Activated T-helper 17 cell treated with anti-CD3 and anti-CD28 coated beads, Interleukin-2, amount 50 U/mL, for 72 hours (primary cell): ENCODE measurements at places on chromosomes 3 and 15. TPM values are rescaled to one million over a fixed set of nuclear protein-coding genes. Genes with fewer than 3 reads are reported as not detected.

- ATAC-seq: no peak
Measured at GRCh38 chr15:88498996-88499395, 31.5 kb downstream of the MRPS11 start.

The QRICH1 gene
- 151 TPM for total RNA-seq

The DPPA2 gene
- total RNA-seq: not detected

GRCh38 chr3:143737065-143737464 lies 111.2 kb downstream of the SLC9A9 start:
- no peak for ATAC-seq

DNA sequence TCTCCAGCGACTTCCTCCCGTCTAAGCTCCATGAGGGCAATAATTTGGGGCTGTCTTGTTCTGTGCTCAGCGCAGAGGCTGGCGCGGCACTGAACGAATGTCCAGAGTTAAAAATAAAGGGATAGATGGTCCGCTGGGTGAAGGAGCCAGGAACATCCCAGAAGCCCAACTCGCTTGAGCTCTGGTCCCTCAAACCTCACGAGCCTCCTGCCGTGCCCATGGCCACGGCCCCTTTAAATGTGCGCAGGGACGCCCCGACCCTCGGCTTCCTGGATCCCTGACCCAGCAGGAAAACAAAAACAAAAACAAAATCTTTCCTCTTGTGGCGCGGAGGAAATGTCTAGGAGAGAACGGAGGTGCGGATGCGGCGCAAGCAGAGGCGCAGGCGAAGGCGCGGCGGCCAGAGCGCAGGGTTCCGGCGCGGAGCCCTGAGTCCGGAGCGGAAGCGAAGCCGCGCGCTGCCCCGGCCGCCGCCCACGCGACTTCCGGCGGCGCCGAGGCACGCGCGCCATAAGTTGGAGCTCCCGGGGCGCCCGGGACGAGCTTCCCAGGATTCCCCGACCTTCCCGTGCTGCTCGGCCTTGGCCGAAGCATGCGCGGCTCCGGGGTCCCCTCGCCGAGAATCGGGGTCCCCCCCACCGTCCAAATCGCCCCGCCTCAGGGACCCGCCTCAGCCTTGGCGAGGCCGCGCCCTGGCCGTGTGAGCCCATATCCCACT lies 52.9 kb upstream of the WNT7A start:
- peak; percentile 57 for ATAC-seq

DNA sequence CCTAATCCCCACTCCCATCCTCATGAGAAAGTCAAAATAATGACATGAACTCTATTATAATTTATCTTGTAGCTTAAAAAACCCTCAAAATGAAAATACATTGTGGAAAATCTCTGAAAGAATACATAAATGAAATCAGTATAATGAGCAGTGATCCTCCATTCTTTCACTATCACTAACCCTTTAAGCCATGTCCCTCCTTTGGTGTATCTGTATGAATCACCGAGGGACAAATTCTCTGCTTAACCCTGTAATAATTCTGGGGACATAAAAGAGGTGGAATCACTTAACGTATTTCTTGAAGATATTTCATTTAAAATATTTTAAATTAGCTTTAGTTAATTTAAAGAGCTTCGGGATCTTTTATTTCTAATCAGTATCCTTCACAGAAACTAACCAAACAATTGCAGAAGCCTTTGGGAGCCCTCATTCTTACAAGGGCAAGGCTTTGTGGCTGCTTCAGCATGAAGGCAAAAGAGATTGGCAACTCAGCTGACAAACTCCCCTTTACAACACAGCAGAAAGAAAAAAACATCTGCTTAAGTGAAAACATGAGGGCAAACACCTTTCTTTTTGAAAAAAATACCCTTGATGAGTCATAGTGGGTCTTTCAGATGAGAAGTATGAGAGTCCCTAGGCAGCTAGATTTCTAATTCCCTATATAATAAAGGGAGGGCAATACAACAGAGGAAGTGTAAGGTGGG lies 44.0 kb upstream of the ALCAM start:
- peak; percentile 48 for ATAC-seq

- no peak for ATAC-seq
Measured at GRCh38 chr3:114649331-114649730, 355.5 kb downstream of the TIGIT start.

The EXD1 gene
- total RNA-seq: not detected

DNA sequence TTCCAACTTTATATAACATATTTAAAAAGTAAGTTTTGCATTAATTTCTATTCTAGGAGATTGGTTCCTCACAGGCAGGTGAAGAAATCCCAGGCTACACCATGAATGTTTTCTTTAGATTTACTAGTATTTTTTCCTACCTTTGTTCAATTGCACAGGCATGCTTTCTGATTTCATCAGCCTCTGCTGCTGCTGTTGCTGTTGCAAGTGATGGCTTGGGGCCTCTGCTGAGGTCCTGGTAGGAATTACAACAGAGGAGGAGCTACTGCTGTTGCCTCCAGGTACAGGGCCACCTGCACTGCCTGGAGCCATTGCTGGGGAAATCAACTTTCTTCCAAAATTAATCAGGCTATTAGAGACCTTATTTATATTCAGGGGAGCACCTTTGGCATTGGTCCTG lies 353.3 kb downstream of the PLCL2 start:
- no peak for ATAC-seq

The ABI3BP gene
- total RNA-seq: not detected

The GRAMD1C gene
- 0.32 TPM for total RNA-seq

The OR5K4 gene
- not detected for total RNA-seq

DNA sequence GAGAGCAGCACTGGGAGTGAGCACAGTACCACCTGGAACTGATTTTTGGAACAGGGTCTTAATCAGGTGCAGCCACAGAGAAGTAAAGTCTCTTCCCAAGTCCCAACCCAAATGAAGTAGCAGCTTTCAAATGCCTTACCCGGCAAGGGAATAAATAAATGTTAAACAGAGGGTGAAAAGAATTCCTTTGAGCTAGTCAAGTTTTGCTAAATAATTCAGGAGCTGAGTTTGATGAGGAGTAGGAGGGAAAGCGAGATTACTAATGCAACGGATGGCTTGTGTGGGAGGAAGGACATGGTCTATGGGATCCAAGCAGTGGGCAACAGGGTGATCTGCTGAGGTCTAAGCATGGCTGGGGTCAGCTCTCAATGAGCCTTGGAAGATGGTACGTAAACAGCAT lies 204.5 kb upstream of the ST8SIA2 start:
- no peak for ATAC-seq

- peak; percentile 36 for ATAC-seq
Measured at GRCh38 chr3:141485641-141486495, 959 bp upstream of the RASA2 start.

- ATAC-seq: no peak
Measured at GRCh38 chr15:56286213-56286612, 42.5 kb upstream of the RFX7 start.

GRCh38 chr15:42549741-42550392 lies 1.2 kb downstream of the HAUS2 start:
- no peak for ATAC-seq

GRCh38 chr3:125202197-125202596 lies 10.4 kb downstream of the SLC12A8 start:
- no peak for ATAC-seq

- ATAC-seq: no peak
Measured at GRCh38 chr3:108487439-108487838, 23.0 kb downstream of the MYH15 start.

DNA sequence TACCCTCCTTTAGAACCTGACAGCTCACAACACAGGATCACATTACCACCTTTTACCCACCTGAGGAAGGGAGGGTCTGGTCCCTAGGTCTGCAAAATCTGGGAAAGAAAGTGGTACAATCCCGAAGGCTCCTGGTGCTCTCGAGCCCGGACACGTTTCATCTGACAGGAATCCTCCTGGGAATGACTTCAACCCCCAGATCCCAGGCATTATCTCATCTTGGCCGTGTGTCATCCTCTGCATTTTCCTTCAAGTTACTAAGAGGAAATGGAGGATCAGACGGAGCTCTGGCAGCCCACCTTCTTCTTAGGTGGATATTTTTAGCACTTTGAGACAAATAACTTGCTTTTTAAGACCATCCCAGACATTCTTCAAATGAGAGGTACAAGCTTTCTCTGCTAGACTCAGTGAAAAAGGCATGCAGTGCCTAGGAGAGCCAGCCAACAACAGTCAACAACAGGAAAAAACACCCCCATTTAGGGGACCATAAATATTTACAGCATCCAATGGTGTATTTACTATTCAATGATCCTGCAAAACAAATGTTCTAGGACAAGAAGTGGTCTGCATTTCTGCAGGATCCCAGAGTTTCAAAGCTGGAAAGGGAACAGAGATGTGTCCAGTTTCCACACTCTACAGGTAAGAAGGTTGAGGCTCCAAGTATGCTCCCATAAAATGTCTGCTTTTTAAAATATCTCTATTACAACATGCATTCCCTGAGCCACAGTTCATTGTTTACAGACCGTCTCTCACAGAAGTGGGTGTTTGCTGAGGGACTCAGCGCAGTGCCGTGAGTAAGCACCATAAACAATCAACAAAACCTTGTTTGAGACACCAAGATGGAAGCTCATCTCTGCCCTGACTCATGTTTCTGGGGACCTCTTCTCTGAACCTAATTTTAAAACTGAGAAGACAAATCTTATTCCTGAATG lies 38.3 kb upstream of the ARHGEF3 start:
- no peak for ATAC-seq

The GOLGB1 gene
- 29.7 TPM for total RNA-seq

- ATAC-seq: no peak
Measured at GRCh38 chr15:95295896-95296625, 1034.4 kb upstream of the NR2F2 start.

The INAFM2 gene
- total RNA-seq: 11.0 TPM

- ATAC-seq: no peak
Measured at GRCh38 chr15:83565138-83565537, 88.8 kb upstream of the ADAMTSL3 start.

GRCh38 chr3:143608966-143609365 lies 239.3 kb downstream of the SLC9A9 start:
- ATAC-seq: no peak

GRCh38 chr3:161644891-161645635 lies 148.5 kb downstream of the OTOL1 start:
- no peak for ATAC-seq

- ATAC-seq: no peak
Measured at GRCh38 chr3:134326126-134326525, 48.1 kb downstream of the AMOTL2 start.

GRCh38 chr15:100508641-100509300 lies 20.0 kb downstream of the CERS3 start:
- no peak for ATAC-seq

DNA sequence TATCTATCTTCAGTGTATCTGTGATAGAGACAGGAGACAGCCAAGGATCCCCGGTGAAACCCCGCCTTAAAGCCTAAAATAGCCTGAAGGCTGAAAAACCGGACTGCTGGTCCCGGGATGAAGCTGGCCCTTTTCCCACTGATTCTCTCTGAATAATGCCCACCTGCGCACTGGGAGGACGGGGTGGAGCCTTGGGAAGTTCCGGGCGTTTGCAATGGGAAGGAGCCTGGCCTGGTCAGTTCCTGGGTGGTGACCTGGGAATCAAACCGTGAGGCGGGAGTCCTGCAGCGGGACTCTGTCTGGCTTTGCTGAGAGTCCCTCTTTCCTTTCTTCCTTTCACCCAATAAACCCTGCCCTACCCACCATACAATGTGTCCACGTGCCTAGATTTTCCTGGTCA lies 157.9 kb downstream of the C3orf38 start:
- ATAC-seq: no peak

DNA sequence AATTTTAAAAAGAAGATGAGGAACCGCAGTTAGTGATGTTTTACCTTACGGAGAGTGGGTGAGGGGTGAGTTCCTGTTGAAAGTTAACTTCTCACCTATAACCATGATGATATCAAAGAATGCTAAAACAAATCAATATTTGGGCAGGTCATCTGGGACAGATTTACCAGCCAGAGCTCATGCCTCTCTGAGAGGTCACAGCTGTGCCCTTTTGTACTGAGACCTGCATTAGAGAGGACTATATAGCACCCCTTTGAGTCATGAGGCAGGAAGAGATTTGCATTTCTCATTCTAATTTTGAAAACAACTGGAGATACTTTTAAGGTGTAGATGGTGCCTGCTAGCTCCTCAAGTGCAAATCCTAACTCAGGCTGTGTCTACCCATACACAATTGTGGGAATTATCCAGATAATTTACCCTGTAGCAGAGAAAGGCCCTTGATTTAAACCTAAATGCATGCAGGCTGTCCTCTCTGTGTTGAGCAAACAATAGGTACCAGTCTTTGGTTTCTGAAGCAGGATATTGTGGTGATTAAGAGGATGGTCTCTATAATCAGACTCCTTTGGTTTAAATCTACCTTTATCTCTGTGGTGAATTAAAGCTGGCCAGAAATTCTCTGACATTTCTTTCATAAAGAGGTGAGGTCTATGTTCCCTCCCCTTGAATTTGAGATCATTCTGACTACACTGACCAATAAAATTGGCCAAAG lies 5.8 kb upstream of the TM4SF4 start:
- no peak for ATAC-seq
